ENCODE measurements at places on chromosomes 3 and 15.

DNA sequence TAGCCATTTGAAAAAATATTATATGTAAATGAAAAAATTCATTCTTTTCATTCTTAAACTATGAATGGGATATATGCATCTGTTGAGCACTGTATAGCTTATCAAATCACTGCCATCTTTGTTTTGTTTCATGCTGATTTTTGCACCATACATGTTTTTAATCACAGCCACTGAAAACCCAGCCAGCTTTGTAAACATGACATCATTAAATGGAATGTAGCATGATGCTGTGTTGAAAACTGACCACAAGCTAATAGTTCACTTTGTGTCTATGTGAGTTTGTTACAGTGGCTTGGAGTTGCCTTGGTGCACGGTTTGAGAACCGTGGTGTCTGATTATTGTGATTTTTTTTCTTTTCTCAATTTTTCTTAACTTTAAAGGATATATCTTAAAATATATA, 75.7 kb downstream of the GMPS start:
- DNase-seq = no peak

DNA sequence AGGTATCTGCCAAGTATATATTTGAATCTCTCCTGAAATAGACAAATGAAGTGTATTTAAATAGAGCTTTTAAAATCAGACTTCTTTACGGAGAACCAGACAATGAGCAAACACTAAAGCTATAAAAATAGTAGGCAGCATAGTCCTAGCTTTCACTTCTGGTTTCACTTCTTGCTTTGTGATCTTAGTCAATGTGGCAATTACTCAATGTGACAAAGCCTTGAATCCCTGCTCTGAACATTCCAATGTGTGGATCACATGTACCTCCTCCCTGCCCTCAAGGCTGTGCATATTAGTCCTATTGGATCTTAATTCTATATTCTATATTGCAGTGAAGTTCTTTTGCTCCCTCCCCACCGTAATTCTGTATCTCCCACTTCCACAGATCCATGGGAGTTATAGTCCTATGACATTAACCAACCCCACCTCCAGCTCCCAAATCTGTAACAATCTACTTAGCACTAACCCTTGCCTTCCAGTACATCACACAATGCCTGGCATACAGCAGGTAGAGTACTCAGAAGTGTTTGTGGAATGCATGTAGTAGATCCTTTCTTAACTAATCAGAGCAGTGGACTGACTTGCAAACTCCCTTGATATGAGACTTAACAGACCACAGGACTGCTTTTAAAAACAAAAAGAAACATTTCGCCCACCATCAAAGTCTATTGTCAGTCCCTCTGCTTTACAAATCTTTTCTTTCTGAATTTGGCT, 24.3 kb upstream of the CP start:
- DNase-seq = no peak

DNA sequence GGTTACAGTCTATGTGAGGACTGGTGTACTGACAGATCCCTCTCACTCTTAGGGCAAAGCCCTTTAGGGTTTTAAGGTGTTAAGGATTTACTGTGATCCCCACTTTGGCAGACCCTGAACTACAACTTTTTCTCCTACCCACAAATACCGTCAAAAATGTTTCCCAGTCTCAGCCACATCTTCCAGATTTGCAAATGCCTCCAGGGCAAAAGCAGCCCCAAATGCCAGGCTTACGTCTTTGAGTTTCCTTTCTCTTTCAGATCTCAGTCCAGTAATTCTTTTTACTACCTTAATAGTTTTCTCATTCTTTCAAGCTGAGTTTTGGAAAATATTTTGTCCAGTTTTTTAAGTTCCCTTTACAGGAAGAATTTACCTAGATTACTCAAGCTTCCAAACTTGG, 13.4 kb upstream of the ITGA11 start:
- DNase-seq = no peak

- peak; percentile 30 for DNase-seq
Measured at GRCh38 chr3:24069045-24069444, 124.0 kb downstream of the NR1D2 start.

DNA sequence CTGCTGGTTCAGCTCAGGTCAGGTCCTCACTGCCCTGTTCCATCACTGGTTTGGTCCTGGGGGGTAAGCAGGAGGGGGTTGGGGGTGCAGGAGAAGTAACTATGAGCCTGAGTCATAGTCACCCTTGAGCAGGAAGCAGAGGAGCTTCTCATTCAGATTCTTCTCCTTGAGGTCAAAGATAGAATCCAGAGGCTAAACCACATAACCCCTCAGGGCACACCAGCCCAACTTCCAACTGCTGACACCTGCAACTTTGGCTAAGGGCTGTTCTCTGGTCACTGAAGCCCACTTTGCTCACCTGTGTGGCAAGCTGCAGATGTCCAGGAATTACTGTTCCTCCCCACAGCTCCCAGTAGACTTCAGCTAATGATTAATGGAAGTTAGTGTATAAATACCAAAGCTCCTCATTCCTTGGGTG, 48.8 kb upstream of the LRRFIP2 start:
- no peak for DNase-seq

DNA sequence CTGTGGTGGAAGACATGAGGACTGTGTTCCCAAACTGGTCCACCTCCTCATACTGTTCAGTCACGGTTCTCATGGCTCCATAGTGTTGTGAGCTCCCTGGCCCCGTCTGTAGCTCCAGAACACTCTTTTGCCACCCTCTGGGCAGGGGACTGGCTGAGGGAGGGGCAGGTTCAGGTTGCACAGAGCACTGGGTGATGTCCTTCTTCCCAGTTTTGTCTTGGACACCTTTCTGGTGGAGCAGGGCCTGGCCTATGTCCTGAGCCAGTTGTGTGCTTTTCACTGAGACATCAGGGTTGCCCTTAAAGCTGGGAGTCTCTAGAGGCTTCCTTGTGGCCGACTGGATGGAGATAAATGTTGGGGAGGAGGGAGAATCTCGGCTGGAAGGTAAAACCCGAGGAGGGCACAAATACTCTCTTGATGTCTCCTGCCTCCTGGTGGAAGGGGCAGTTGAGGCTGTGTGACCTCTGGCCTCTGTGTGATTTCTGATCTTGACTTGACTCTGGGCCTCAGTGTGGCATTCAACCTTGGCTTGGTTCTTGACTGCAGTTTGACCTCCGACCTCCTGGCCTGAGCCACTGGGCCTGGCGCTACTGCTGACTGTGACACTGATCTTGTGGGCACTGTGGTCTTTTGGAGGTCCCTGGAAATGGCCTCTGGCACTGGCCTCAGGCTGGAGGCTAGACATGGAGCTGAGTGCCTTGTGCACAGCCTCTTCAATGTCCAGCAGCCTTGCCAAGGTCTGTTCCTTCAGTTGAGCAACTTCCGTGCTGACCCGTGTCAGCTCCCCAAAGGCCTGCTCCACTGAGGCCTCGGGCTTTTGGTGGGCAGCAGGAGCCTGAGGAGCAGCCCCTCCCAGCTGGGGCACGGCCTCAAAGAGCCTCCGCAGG, 8.1 kb downstream of the XIRP1 start:
- DNase-seq = no peak

DNA sequence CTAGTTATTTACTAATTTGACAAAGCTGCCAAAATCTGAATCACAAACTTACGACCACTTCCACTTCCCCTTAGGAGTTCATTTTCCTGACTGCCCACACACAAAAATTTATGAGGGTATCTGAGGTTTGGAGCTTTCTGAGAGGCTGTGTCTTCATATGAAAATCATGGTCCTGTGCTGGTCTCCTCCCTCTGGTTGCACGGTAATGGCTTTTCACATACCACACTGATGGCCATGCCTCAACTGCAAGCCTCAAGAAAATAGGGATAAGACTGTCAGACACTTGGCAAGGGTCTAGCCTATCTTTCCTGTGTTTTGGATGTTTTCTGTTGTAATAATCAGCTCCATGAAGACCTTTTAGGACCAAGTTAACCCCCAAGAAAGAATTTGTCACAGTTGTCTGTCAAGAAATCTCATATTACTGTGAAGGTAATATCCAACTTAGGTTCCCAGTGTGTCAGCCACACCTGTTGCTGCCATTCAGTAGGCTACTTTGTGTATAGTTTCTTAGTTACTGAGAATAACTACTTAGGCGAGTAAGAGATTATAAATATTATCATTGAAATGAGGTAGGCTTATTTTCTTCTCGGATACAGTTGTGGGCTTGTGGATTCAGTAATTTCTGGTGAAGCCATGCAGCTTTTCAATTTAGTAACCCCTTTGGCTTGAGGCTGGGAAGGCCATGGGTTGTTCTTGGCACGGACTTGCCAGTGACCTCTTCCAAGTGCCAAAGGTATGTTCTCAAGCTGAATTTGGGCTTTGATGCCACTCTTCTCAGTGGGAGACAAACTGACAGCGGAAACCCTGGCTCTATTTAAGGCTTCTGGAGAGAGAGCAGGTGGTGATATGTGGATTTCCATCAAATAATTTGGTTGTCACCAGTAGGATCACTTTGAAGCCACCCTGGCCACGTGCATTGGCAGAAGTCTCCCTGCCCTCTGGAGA, 101.1 kb downstream of the RYR3 start:
- no peak for DNase-seq

DNA sequence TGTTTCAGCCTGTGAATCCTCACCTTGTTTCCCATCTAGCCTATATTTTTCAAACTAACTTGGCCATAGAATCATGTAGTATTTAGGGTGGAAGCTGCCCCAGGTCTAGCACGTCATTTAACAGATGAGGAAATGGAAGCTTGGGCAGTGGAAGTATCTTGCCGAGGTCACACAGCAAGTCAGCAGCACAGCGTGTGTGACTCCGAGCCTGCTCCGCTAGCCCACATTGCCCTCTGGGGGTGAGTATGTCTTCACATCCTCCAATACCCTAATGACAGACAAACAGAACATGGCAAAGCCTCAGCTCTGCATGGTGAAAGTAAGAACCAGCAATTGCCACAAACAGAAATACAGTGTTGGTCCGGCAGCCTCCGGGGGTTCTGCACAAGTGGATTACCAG, 2.2 kb upstream of the CCR5 start:
- DNase-seq = peak; percentile 61

DNA sequence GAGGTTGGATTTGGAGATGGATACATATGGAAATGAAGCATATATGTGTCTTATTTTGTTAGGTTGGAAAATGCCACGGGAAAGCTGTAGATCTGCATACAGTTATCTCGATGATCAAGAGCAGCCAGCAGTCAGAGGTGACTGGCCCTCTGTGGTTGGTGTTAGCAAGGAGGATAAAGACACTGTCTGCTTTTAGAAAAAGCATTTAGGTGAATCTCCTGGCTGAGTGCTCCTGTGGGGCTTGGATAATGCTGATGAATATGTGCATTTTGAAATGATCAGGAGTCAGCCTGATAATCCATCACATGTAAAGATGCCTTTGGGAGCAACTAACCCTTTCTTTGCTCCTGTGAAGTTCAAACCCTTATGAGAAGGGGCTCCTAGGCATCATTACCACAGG, 24.9 kb upstream of the GLCE start:
- DNase-seq = no peak

DNA sequence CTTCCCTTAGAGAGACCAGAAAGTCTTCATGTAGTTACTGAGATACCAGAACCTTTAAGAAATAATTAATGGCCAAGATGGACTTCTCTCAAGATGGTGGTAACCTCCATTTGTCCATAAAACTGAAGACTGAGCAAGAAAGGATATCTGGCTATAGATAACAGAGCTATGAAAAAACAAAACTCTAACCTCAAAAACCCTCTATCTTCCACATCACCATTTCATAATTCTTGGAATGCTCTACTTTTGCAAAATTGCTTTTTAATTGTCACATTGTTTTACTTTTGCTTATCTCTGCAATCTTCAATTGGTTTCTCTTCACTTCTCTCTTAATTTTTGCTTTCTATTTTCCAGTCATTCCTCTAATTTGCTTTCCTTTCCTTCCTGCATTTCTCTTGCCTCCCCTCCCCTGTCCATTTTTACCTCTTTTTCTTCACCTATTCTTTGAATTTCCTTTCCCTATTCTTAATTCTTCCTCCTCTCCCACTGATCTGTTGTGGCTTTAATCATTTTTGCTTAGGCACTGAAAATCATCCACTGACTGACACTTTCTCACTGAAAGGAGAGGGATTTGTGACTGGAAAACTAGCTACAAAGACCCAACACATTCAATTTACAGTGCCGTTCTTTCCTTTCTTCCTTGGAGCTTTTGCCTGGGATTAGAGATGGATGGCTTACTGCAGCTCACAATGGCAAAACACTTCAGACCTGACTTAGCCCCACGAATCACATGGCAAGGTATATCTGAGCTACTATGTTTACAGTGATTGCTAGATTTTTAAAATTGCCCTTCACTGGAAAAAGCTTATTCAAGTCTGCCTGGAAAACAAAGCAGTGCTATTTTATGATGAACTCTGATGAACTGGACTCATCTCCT, 242.8 kb downstream of the CHST2 start:
- DNase-seq = peak; percentile 61

GRCh38 chr15:66535056-66535455, 29.9 kb downstream of the ZWILCH start:
- no peak for DNase-seq

DNA sequence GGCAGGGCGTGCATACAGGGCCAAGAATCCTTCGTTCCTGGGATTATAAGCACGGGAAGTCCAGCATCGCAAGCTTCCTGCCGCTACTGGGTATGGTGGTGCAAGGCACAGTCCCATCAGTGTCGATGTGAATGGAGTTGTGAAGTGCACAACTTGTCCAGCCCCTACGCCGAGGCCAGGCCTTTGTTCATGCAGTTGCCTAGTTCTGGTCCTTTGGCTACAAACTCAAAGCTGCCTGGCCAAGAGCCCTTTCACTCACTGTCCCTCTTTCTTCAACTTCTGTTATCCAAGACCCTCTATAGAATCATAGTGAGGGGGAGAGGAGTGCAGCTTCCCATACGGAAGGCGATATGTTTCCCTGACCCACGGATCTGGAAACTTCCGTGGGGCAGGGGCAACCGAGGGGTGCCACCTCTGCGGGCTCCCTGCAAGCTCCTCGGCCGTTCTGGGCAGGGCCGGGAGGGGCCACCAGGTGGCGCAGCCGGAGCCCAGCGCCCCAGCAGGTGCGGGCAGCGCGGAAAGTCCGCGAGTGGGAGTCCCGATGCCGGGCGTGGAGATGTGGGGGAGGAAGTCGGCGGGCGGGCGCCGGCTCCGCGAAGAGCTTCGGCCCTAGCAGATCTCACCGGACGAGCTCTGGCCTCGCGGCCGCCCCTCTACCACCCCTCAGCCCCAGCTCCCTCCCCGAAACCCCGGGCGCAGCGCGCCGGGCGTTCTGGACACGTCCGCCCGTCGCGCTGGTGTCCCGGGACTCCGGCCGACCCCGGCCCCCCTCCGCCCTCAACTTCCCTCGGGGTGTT, 693 bp downstream of the RASGRP1 start:
- peak; percentile 56 for DNase-seq

DNA sequence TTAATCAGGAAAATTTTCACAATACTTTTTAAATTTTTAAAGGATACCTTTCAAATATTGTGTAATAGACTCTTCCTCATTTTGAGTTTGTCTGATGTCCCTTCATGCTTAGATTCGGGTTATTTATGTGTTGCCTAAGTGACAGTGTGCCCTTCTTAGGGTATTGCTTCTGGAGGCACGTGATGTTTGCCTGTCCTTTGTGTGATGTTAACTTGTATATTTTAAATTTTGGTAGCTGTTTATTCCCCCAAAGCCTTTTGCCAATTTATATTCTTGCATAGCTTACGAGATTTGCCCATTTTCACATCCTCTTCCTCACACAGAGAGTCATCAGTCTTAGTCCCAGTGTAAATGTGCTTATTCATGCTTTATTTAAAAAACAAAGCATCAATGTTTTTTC, 433.1 kb downstream of the EPHB1 start:
- DNase-seq = no peak

GRCh38 chr3:9949115-9949514, 3.1 kb downstream of the PRRT3 start:
- no peak for DNase-seq
